ENCODE measurements at places on chromosomes 2 and 18.

DNA sequence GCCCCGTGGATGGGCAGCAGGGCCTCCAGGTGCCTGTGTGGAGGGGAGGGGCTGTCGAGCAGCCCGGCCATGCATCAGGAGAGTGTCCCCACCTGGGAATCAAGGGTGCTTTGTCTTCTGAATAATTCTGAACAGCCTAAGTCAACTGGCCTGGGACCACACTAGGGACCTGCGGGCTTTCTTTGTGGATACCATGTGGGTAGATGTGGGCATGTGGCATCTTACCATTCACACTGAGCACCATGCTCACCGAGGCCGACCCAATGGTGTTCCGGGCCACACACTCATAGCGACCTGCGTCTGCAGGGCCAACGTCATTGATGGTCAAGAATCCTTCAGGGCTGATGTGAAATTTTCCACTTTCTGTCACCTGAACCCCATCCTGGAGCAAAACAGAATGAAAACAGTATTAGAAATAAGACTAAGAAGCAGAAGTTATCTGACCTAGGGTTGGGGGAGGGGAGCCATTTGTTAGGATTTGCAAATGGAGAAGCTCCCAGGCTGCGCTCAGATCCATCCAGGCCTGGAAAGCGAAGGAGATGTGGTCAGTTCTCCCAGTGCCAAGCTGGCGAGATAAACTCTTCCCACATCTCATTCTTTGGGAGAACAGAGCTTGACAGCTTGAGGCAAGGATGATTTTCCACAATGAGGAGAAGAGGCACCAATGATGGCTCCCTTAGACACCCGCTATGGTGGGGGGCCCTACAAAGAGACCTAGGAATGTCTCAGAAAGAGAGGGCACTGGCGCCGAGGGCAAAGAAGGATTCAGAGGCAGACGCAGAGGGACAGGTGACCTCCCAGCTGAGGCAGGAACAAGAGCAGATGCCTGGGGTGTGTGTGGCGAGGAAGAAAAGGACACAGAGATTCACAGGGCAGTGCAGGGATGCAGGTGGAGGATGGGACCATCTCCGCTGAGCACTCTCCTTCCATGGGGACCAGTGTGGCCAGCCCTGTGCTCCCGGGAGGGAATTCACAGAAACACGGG, 83.4 kb downstream of the PXDN start:
- no peak for DNase-seq

DNA sequence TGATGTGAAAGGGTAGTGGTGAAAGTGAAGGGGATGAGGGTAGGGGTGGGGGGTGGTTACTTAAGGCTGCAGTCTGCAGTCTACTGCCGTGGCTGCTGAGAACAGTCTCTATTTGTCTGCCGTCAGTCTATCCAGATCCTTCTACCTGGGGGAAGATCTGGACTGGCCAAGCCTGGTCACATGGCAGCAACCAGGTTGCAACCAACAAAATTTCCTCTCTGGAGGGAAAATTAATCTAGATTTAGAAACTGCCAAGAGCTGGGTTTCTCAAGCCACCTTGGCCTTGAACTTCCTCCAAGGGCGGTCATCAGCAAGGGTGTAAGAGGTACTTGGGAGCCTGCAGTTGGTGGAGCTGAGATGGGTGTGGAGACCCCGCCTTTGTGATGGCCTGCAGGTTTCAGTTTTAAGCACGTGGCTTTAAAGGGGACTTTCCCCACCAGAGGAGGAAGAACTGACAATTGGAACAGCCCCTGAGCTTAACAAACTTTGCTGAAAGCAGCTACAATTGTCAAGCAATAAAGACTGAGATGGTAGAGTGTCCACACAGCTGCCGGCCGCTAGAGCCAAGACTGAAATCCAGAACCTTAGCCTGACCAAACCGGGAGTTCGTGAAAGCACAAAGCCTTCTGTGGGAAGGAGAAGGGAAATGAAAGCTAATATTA, 31.4 kb upstream of the KCMF1 start:
- DNase-seq, result no peak

DNA sequence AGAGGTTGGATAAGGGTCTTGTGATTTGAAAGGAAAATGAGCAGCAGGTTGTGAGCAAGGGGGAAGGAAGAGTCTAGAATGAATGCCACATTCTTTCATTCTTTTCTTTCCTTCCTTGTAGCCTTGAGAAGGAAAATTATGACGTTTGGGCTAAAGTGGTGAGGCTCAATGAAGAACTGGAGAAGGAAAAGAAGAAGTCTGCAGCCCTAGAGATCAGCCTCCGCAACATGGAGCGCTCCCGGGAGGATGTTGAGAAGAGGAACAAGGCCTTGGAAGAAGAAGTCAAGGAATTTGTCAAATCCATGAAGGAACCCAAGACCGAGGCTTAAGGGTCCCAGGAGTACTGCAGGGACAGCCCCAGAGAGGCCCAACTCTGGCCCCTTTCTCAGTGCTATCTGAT, 45.3 kb downstream of the BMP10 start:
- DNase-seq, result no peak

- no peak for DNase-seq
Observed at GRCh38 chr2:214889301-214889700, 79.8 kb upstream of the BARD1 start.

DNA sequence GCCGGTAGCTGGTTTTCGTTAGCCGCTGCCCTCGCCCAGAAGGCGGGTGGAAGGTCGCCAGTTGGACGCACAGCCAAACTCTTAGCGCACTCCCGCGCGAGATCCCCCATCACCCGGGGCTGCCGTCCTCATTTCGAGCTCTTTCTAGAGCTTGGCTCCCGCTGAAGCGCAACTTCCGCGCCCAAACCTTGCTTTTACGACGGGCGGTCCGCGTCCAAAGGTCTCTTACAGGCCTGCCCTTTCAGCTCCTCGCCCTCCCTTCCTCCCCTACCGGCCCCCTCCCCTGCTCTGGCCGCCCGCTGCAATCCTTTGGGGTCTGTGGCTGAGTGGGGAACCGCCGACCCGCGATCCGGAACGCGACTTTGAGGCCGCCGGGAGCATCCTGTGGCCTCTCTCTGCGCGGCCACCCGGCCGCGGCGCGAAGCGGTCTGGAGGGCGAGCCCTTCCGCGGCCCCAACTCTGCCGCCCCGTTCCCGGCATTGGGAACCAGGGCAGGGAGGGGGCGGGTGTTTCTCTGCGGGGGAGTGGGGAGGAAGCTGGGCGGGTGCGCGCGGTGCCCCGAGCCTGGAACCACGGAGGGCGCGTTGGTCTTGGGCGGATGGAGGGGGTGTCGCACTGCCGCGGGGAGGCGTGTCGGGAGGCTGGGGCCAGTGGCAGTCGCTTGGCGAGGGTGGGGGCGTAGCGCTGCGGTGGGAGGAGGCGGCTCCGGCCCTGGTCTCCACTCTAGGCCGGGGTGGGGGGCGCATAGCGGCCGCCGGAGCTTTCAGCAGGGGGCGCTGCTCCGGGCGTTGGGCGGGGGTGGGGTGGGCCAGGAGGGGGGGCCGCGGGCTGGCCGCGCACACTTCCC, at the start of gene GDF7:
Gene GDF7, plus strand, starts transcription at position 841 of the 847 bp plus-strand sequence. CDS start 96 bp downstream, outside the sequence.
- DNase-seq, result peak; percentile 53

DNA sequence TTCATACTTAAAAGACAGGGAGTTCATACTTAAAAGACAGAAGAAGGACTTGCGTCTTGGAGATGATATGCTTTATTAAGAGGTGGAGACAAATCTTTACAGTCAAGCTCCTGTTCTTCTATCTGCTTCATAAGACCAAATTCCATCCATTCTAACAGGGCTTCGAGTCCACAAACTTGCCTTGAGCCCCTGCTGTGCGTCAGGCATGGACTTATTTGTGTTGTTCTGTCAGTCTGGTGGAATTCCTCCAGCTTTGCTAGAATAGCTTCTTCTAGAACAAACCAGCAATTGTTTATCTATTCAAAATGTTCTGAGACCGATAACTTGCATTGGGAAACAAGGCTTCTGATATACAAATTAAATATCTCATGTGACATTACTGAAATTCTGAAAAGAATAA, 73.9 kb upstream of the SOX11 start:
- no peak for DNase-seq

GRCh38 chr2:60488291-60488690, 65.2 kb downstream of the BCL11A start:
- no peak for DNase-seq

DNA sequence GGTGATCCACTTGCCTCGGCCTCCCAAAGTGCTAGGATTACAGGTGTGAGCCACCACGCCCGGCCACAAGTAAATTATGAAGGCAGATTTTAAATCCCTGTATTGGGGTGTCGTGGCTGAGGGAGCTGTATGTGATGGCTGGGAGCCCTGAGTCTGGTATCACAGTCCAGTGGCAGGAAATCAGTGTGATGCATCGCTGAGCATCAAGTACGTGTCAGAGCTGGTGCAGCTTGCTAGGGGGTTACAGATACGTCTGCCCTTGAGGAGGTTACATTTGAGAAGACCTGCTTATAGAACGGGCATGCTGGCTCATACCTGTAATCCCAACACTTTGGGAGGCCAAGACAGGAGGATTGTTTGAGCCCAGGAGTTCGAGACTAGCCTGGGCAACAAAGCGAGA, 4.3 kb downstream of the ENOSF1 start:
- DNase-seq, result no peak

DNA sequence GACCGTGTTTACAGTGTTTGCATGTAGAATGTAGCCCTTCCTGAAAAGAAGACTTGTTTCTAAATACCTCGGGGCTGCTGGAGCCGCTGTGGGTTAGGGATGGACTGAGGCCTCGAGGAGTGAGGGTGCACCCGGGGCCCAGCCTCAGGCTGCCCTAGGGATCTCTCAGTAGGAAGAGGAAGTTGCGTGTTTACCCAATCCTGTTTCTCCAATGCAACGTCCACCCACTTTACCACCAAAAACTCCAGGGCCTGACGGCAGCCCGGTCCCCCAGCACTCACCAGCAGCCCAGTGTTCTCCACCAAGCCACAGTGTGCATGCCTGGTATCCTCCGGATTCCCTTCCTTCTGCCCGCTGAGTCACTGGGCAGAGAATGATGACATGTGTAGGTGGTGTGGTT, 255.8 kb downstream of the GLI2 start:
- DNase-seq, result no peak

DNA sequence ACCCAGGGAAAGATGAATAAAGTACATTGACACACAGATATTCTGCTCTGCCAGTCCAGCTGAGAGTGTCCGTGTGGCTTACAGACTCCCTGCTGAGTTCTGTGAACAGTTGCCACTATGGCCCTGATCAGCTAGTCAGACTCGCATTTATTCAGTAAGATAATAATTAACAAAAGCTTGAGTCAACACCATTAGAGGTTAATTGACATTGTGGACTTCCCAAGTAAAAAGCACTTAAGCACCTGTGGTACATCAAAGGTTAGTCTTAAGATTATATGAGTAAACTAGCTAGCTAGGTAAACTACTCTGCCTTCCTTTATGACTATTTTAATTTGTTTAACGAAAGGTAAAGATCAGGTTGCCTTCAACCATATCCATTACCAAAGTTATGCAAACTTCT, 33.7 kb downstream of the ANKRD30B start:
- no peak for DNase-seq

DNA sequence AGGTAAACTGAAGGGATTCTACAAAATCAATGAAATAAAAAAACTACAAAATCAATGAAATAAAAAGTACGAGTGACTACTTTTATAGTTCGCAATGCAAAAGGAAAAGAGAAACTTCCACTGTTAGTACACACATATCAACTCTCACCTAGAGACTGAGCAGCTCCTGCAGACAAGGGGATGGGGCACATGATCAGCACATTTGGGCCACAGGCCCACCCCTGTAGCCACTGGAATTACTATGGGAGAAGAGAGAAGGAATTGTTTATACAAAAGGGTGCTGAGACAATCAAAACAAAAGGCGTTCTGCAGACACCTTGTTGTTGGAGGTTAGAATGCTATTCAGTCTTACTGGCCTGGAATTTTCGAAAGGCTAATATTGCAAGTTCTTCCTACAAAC, 34.7 kb upstream of the CD226 start:
- DNase-seq, result no peak

DNA sequence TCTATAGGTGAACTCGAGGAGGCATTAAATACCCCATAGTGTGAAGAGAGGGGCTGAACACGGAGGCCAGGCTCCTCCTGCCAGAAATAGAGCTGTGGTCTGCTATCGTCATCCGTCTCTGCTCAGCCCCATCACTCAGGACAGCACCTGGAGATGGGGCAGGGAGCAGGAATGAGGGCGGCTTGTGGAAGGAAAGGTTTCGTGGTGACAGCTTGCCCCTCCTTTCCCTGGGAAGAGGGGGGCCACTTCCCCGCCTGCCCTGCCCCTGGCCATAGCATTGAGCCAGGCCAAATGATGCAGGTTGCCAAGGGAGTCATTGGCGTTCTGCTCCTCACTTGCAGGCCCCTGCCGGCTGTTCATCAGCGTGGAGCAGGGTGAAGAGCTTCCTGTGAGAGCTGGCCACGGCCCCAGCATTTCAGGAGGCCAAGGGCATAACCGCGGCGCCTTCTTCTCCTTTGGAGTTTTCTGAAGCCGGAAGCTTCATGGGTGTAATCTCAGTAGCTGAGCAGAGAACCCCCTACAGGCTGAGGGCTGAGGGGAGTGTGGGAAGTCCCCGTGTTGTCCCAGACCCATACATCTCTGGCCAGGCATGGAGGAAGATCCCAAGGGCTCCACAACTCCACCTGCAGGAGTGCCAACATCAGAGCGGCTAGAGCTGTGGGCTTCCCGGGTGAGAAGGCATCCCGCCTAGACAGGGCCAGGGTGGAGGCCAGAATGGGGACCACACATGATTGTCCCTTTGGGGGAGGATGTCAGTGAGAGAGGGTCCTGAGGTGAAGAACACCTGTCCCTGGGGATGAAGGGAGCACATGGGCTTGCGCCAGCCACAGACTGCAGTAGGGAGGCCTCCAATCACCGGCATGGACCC, 112.5 kb upstream of the GLI2 start:
- DNase-seq, result no peak

GRCh38 chr2:170189757-170190156, 11.8 kb downstream of the MYO3B start:
- DNase-seq, result no peak

- DNase-seq, result no peak
Observed at GRCh38 chr2:102139851-102140250, 2.7 kb upstream of the IL1R1 start.

- no peak for DNase-seq
Observed at GRCh38 chr2:128399690-128400291, 81.1 kb upstream of the HS6ST1 start.

GRCh38 chr2:231343006-231343710, 52.4 kb upstream of the B3GNT7 start:
- DNase-seq, result no peak

DNA sequence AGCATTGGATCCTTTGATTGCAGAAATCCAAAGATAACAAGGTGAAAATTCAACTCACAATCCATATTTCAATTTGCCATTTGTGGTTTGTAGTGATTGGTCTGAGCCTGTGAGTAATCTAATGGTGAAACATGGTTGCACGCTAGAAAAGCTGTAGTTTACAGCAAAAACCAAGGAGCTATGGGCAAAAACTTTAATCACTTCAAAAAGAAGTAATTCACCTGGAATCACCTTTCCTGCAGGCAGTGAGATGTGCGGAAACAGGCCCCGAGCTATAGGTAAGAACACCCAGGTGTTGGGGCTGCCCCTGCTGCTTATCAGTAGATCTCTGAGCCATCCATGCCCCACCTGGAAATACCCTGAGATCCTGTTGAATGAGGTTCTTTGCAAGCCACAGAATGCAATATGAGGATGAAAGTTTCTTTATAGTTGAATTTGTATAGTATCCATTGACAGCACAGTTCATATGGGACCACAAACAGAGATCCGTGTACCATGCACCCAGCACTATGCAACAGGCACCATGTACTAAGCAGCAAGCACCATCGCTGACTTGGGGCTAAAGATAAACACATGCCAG, 208.2 kb downstream of the SPP2 start:
- DNase-seq, result no peak

- DNase-seq, result no peak
Observed at GRCh38 chr2:64056021-64056420, 36.8 kb upstream of the VPS54 start.

- no peak for DNase-seq
Observed at GRCh38 chr2:107215401-107216350, 329.7 kb upstream of the ST6GAL2 start.

Data from nephron progenitor cell (in vitro differentiated cells).